ENCODE measurements at places on chromosomes 7 and 10.

DNA sequence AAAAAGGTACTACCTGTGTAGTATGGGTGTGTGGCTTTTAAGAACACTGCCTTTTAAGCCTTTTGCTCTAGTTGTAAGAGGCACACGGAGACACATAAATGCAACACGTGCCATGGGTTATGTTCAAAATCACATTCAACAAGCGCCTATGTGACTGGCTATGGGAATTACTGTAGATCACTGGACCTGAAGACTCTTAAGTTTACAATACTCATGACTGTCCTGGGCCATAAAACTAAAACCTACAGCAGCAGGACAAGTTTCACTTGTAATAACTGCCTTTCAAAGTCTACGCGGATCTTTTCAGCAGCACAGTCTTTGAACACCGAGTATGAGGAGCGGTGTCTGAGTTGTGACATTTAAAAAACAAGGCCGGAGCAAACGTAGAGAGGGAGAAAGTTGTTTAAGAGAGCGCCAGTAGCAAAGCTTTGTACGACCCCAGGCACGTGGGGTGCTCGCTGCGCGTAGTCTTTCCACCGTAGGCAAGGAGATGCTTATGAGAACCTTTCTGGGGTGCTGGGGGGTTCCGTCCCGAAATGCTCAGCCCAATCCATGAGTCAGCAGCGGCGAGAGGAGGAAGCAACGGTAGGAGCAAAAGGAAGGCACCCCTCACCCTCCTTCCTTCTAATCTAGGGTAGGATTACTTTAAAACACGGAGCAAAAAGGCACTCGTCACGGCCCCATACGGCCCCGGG lies 662 bp downstream of the DNAJC2 start:
- DNase-seq: peak; percentile 39

DNA sequence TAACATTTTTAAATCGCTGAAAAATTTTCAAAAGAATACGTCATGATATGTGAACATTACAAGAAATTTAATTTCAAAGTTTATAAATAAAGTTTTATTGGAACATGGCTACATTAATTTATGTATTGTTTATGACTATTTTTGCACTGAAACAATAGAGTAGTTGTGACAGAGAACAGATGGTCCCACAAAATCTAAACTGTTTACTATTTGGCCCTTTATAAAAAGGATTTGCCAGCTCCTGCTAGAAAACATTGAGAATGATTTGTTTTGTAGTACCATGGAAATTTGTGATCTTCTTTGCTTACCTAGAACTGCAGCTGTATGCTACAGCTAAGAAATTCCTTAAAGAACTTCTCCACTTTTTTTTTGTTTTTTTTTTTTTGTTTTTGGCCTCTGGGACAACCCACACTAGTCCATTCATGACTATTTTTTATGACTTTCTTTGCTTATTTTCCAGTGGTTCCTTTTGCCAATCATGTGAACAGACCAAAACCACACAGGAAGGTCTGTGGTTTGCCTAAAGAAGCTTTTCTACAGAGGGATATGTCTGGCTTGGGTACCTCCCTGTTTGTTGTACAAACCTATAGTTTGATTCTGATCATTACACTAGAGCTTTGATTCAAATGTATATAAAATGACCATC lies 55.7 kb downstream of the ST7 start:
- peak; percentile 59 for DNase-seq

GRCh38 chr10:72472306-72472705 lies 117.6 kb upstream of the DNAJB12 start:
- no peak for DNase-seq

- DNase-seq: peak; percentile 64
Observed at GRCh38 chr7:101814991-101815825, 2.2 kb upstream of the CUX1 start.

DNA sequence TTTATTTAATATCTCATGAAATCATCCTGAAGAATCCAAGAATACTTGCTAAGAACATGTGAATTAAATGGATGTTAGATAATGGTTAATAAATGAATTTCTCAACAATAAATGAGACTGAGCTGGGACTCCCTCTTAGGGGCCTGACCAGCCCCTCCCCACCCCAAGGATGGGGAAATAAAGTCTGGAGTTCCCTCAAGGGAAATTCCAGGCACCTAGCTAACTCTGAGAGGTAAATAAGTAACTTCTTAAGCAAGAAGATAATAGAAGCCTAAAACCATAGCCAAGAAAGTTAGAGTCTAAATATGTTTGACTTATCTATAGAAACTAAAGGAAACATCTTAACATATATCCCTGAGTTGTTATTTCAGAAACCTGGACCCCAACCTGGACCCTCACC lies 32.2 kb upstream of the PPP1R9A start:
- no peak for DNase-seq

DNA sequence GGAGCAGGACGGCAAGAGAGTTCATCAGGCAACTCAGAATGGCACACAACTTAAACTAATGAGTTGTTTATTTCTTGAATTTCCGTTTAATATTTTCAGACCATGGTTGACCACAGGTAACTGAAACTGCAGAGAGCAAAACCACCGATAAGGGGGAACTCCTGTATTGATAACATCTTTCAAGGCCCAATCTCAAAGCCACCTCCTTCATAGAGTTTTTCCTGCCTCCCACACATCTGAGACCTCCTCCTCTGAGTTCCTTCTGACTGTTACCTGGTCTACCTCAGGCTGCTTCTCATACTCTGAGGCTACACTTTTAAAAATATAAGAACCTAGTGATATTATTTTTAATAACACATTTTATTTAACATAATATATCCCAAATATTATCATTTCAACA lies 341.5 kb upstream of the NPVF start:
- DNase-seq: no peak

DNA sequence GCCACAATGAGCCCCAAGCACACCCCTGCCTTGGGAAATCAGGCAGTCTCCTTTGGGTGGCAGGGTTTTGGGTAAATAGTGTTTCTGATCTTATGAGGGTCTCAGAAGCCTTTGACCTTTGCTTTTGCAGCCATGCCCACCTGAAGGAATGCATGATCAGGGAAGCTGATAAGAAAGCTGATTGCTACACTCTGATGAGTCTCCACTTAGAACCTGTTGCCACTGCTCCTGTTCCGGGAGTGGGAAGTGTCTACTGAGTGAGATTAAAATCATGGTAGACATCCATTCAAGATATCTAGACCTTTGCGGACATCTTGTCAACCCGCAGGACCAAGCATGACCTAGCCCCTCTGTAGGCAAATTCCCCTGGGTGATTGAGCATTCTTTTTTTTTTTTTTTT lies 282.6 kb downstream of the SKIDA1 start:
- no peak for DNase-seq

- no peak for DNase-seq
Observed at GRCh38 chr7:45225948-45226335, 68.4 kb downstream of the RAMP3 start.

GRCh38 chr7:38217672-38218071 lies 39.6 kb downstream of the STARD3NL start:
- no peak for DNase-seq

DNA sequence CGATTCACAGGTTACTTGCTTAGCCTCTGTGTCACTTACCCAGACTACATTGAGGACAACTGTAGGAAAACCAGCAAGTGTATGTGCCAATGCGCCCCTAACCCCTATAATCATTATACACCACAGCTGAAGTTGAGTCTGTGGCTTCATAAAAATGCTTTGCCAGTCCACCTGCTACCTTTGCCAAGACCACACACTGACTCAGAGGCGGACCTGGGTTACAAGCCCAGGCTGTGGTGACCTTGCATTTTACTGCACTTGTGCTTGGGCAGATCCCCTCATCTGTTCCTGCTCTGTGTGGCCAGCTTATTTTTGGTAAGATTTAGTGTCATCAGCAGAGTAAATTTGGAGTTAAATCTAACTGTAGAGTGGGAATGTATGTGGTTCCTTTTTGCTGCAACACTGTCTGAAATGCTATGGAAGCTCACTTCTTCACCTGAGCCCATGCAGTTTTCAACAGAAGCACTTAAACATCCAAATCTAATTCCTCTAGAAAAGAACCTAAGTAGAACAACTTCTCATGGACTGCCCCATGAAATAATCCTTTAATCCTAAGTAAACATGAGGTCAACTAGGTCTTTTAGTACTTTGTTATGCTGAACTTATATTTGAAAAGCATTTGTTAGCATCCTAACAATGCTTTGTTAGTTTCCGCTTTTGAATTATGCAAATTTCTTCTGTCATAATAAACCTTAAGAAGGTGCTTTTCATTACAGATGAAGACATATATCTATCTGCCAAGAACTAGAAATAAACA lies 96.2 kb upstream of the AMPH start:
- DNase-seq: no peak

GRCh38 chr7:80526472-80526871 lies 14.6 kb upstream of the GNAT3 start:
- DNase-seq: no peak

DNA sequence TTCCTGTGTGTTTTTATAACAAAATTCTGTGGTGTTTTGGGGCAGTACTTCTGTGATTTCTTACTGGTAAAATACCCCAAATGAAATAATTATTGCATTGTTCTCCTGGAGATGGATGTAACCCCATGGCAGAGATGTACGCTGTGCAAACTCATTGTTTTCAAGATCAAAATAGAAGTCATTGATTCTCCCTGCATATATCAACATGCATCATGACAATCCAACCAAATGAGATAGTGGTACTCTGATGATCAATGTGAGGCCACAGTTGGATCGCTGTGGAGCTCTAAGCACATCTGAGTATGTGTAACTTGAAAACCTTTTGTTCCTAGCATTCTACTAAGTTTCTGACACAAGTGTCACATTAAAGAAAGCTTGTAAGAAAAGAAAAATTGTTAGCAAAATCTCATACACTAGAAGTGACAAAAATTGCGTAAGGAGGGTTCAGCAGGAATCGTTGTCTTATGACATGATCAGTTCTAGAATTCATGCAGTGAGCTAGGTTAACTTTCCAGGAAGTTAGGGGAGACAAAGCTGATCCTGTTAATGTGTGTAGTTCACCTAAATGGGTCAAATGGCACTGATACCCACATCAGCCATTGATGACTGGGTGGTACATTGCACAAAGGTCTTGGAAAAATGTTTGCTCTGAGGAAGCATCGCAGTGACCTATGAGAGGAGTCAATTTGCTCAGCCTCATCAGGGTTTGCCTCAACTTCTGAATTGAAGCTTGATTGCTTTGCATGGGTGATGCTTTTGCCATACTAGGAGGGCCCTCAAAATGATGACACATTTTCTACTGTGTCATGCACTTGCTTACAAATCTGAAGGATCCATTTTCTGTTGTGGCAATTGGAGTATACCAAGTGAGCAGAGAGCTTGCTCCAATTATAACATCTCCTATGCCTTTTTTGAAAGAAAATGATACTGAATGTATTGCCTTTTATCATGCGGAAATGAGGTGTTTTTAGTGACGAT lies 145.1 kb downstream of the PLXDC2 start:
- DNase-seq: no peak

GRCh38 chr7:134553976-134554375 lies 5.1 kb downstream of the AKR1B15 start:
- no peak for DNase-seq

GRCh38 chr10:93299195-93299594 lies 182.9 kb downstream of the MYOF start:
- no peak for DNase-seq

GRCh38 chr7:104482362-104483037 lies 154.1 kb downstream of the LHFPL3 start:
- DNase-seq: no peak

DNA sequence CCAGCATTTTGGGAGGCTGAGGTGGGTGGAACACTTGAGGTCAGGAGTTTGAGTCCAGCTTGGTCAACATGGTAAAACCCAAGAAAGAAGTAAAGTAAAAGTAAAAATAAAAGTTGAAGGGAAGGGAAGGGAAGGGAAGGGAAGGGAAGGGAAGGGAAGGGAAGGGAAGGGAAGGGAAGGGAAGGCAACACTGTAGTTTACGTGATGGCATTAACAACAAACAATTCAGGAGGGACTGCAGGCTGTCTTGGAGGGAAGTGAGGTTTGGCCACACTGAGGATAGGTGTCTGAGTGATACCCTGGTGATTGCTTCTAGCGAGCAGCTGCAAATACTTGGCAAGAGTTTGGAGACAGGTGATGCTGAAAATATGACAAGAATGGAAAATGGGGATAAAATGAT lies 298.0 kb downstream of the CALN1 start:
- DNase-seq: no peak

DNA sequence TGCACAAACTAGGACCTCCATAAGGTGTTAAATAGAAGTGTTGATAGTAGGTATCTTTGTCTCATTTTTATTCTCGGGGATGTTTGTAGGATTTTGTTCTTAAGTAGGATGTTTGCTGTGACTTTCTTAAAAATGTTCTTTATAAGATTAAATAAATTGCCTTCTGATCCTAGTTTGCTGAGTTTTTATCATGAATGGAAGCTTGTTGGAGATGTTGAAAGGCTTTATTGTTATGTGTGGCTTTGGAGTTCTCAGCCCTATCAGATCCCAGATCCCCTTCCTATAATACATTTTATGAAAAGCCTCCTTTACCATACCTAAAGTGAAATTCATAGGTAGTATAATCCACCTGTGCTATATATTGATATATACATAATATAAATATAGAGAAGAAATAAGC lies 40.1 kb downstream of the NHLRC2 start:
- no peak for DNase-seq

GRCh38 chr7:112199672-112200071 lies 6.5 kb downstream of the DOCK4 start:
- DNase-seq: no peak

- DNase-seq: no peak
Observed at GRCh38 chr7:30859202-30859939, 52.3 kb upstream of the AQP1 start.

DNA sequence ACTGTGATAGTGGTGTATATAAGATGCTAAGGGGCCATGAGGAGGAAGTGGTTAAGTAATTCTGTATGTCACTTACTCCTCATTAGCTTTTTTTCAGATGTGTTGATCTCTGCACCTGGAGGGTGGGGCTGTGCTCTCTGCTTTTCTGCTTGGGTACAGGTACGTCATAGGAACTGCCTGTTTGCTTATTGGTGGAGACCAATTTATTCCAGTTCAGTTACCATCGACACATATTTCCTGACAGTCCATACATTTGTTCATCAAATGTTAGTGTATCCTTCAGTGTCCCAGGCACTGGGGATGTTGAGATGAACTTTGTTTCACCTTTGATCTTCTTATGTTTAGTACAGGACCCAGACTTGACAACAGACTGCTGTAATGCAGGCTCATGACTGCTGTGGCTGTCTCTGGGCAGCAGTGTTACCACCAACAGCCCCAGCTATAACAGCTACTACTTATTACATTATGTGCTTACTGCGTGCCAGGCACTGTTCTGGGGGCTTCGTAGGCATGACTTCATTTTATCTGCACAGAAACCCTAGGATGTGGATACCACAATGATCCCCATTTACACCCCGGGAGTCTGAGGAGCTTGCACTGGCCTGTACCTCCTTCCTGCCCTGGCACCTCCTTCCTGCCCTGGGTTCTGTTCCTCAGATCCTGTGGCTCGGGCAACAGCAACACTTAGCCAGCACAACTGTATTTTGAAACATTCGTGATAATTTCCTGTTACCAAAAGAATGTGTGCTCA lies 87.4 kb downstream of the BUB3 start:
- peak; percentile 85 for DNase-seq

DNA sequence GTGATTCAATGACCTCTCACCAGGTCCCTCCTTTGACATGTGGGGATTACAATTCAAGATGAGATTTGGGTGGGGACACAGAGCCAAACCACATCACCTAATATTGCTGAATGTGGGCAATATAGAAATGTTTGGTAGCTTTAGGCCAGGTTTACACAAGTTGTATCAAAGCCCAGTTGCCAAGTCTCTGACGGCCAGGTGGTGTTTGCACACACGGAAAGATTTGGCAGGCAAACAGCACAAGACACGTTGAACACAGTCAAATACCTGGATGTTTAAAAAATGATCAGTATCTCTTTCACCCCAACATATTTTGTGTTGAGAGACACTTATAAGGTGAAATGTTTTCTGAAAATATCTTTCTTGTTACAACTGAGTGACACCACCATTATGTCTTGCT lies 294.4 kb upstream of the MKI67 start:
- no peak for DNase-seq
